ENCODE measurements at places on chromosomes 6 and 20.

GRCh38 chr6:6529275-6529674, 59.2 kb upstream of the LY86 start:
- DNase-seq = no peak

- no peak for DNase-seq
Measured at GRCh38 chr6:39074486-39074885, 25.9 kb downstream of the GLP1R start.

DNA sequence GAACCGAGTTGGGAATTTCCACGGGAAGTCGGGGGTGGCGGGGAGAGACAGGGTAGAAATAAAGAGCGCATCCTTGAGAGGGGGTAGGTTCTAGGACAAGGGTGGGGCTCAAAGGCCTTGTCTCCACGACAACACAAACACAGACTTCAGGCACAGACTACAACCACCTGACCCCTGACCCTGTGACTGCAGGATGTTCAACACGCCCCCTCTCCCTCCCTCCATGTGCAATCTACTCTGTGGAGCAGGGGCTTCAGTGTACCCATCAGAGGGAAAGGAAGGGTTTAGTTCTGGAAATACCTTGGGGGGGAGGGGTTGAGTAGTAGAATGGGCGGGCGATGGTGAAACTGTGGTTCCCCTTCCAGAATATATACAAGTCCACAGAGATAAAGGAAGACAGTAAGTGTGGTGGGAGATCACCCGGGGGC, 651 bp upstream of the TAPBP start:
- peak; percentile 62 for DNase-seq

DNA sequence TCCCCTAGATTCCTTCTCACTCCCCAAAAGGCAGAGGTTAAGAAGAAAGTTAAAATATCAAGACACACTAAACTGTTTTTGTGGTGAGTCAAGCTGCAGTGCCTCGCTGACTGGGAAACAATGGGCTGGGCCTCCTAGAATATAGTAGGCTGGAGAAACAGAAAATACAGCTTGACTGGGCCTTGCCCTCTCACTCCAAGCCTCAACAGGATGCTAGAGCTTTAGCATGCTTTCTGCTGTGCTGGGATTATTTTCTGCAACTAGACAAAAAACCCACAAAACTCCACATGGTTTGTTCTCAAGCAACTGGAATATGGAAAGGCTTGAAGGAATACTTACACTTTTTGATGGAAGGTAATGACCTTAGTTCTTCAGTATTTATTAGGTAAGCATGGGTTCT, 27.9 kb downstream of the FOXO3 start:
- no peak for DNase-seq

DNA sequence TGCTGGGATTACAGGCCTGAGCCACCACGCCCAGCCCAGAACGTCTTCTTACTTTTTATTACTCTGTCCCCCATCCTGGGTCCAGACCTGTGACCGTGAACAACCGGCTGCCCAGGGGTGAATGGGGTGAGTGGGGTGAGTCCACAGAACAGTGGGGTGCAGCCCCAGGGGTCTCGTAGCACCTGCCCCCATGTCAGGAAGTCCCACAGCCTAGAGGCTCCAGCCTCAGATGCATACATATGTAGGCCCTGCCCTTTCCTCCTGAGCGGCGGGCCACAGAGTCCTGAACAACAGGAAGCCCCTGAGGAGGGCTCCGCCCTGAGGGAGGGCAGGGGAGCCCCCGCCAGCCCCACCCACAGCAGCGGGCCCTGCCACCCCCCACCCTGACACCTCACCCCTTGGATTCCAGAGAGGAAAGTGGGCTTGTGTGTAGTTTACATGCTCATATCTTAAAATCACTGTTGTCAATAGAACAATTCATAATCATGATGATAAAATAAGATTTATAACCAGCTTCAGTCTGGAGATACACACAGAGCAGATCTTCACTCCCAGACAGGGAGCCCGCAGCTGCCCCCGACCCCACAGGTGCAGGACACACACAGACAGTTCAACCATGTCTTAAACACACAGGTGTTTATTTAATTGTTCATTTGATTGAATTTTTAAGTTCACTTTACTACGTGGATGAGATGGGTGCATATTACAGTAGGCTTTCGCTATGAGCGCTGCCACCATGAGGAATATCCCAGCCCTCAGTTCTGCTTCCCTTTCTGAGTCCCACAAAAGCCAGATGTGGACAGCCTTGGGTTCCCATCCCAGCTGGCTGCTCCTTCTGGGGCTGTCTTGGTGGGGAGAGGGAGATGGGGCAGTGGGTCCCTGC, 12.4 kb upstream of the GMEB2 start:
- no peak for DNase-seq

DNA sequence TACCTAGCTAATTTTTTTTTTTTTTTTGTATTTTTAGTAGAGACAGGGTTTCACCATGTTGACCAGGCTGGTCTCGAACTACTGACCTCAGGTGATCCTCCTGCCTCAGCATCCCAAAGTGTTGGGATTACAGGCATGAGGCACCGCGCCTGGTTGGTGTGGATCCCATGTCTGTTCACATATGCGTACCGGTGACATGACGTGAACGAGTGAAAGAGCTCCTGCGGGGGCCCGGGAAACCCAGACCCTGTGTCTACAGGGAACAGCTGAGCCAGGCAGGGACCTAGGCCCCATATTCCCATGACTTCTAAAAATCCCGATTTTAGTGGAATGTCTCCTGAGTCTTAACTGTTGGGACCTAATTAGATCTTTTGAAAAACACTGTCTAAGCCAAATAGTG, 33.1 kb downstream of the VSTM2L start:
- no peak for DNase-seq
